Kidney glomerular epithelial cell (primary cell): ENCODE measurements at places on chromosomes 12 and 14.

- no peak for DNase-seq
Observed at GRCh38 chr14:23773981-23774380, 137.8 kb downstream of the DHRS2 start.

DNA sequence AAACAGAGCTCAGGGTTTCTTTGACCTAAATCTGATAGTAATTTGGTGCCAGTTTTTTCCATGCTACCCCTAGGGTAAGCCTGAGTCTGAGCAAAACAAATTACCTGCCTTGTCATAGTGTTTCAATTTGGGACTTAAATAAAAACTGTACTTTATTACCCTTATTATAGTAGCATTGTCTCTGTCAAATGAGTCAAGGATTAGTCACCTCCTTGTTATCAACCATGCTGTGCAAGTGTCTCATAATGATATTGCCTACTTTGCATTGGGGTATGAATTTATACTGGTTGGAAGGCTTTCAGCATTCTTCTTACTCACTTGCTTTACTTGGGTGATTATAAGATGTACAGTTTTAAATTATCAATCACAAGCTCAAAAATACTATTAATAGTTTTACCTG is 380.0 kb downstream of the LRFN5 start:
- peak; percentile 36 for DNase-seq

DNA sequence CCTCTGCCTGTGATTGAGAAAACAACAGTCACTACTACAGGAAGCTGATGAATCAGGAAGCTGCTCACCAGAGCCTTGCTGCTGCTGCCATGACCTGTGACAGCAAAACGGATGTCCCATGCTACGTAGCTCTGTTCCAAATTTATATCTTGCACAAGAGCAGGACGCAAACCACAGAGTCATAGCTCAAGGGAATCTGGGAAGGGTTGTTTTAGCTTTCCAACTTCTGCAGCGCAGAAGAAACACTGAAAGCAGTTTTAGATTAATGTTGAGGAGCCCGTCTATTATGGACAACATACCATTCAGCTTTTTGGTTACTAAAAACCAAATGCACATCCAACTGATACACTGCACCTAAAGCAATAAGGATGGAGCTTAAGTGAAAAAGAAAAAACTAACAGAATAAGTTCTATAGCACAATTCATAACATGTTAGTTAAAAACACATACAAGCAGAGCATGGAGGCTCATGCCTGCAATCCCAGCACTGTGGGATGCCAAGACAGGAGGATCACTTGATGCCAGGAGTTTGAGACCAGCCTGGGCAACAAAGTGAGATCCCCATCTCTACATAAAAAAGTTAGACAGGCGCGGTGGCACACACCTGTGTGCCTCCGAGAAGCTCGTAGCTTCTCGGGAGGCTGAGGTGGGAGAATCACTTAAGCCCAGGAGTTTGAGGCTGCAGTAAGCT is 1.7 kb upstream of the ANKRD33 start:
- peak; percentile 67 for DNase-seq

DNA sequence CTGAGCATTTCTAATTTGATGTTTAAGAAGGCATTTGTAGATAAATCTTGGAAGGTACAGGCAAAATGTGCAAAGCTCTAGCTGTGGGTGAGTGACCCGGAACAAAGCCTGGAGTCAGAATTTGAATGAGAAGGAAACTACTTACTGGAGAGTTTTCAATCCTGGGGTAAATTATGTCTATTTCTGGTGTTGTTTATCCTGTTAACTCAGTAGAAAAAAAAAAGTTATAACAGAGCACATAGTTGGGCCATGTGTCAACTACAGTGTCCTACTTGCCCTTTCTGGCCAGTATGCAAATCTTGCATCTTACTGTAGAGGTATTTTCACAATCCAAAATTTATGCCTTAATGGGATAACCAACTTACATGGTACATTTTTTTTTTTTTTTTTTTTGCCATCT is 182.3 kb downstream of the SYNE2 start:
- no peak for DNase-seq

DNA sequence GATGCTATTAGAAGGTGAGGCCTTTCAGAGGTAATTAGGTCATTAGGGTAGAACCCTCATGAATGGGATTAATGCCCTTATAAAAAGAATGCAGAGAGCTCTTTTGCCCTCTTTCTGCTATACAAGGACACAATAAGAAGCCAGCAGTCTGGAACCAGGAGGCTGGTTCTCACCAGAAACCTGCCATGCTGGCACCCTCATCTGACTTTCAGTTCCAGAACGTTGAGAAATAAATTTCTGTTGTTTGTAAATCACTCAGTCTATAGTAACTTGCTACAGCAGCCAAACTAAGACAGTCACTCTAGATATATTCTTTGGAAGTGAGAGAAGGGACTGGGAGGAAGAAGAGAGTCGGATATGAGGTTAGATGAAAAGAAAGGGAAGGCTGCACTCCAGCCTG is 125.0 kb upstream of the MYF6 start:
- no peak for DNase-seq

DNA sequence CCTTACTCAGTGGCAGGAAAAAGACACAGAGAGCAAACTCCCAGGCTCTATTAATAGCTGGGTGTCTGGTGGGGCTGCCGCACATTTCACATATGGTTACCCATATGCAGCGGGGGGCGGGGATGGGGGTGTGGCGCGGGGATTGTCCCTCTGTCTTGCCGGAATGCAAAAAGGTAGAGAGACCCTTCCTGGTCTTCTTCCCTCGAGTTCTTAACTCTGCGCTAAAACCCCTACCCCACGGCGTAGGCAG is 1.7 kb downstream of the PRMT8 start:
- no peak for DNase-seq

DNA sequence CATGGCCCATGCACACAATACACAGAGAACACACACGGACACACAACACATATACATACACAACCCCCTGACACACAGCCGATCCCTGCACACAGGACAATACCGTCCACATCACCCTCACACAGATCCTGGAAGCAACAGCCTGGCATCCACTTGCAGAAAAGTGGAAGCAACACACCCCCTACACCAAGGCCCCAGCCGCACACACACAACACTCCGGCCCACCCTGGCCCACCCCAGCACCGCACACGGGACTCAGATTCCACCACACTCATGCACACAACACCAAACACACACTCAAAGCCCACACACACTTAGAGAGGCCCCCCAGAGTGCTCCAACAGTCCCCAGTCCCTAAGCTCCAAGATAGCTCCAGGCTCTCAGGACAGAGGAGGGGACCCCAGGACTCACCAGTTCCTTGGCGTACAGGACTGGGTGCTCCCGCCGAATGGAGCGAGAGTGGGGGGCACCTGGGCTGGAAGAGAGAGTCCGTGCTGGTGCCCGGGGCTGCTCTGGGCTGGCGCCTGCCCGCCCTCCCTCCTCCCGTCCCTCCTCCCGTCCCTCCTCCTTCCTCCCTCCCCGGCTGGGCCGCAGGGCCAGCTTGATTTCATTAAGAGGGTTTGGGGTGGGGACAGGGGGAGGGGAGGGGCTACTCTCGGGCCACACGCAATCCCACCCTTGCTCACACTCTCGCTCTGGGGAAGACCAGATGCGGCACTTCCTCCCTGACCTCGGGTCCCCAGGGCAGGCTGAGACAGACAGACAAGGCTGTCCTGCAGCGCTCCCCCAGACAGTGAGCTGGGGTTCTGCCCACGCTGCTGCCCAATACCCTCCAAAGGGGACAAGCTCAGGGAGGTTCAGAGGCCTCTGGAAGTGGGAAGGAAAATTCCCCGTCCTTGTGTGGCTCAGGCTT is at the start of gene TMEM119:
TSS of gene TMEM119 (minus strand) at position 526 of the 913 bp plus-strand sequence. CDS start 5,701 bp downstream, outside the sequence.
- no peak for DNase-seq

DNA sequence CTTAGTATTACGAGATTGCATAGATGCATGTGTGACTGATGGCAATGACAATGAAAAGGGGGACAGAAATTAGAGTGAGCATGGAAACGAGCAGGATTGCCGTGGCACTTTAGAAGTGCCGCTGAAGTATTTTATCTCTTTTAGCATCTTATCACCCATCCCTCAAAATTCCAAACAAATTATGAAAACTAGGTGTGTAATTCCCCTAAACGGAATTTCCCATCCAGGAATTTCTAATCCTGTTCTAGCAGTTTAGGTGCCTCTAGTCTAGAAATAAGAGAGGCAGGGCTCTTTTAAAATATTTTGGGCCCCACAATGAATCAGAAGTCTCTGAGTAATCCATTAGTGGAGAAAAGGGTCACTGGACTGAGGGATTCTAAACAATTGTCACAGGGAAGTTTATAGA is 947 bp downstream of the TMEM52B start:
- DNase-seq = no peak
